ENCODE measurements at places on chromosomes 2 and 18. TPM values are rescaled to one million over a fixed set of nuclear protein-coding genes. Genes with fewer than 3 reads are reported as not detected.

The GIGYF2 gene
- total RNA-seq, result 62.7 TPM

The PDCD1 gene
- 15.7 TPM for total RNA-seq

GRCh38 chr18:8081872-8082553 is 514.9 kb downstream of the PTPRM start:
- DNase-seq, result no peak
- H3K27me3 ChIP-seq, result no peaks in the 10 kb centered on the region
- no peak overlapping the region for H3K27ac ChIP-seq
- no peak overlapping the region for H3K4me3 ChIP-seq
- no peaks in the 10 kb centered on the region for H3K36me3 ChIP-seq

- DNase-seq, result no peak
- H3K27me3 ChIP-seq, result peaks cover 37% of the 10 kb centered on the region
- H3K4me3 ChIP-seq, result no peak overlapping the region
- peaks cover 9% of the 10 kb centered on the region for H3K4me1 ChIP-seq
- H3K27ac ChIP-seq, result no peak overlapping the region
These were observed 5.2 kb downstream of the CCBE1 start for GRCh38 chr18:59691996-59692395.

- H3K4me3 ChIP-seq, result no peak overlapping the region
- DNase-seq, result no peak
- no peaks in the 10 kb centered on the region for H3K27me3 ChIP-seq
- no peak overlapping the region for H3K27ac ChIP-seq
These were observed 107.7 kb downstream of the INHBB start for GRCh38 chr2:120453635-120453998.

DNA sequence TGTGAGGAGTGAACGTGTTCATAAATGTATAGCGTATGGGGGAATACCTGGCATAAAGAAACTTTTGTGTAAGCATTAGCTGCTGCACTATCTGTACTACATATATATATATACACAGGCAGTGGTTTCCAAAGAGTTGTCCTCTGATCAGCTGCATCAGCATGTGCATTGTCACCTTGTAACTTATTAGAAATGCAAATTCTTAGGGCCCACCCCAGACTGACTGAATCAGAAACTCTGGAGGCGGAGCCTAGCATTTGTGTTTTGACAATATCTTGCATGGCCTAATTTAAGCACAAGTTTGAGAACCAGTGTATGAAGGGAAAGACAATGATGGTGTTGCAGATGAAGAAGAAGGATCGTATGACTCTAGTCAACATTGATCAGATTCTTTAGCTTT is 299.5 kb downstream of the CCDC102B start:
- no peaks in the 10 kb centered on the region for H3K4me1 ChIP-seq
- H3K4me3 ChIP-seq, result no peak overlapping the region
- no peak for DNase-seq
